H4 (cell line): ENCODE measurements at places on chromosomes 3 and 15. TPM values are rescaled to one million over a fixed set of nuclear protein-coding genes. Genes with fewer than 3 reads are reported as not detected.

The MYRIP gene
- total RNA-seq = not detected in 2 replicates

The SNTN gene
- total RNA-seq = not detected in 2 replicates

The EXD1 gene
- 0.12 TPM in 1 of 2 replicates, not detected in the other for total RNA-seq

The AQP9 gene
- total RNA-seq = not detected in 2 replicates

- peak; percentile 44 for DNase-seq
These were observed 764 bp downstream of the UACA start for GRCh38 chr15:70762469-70763119.

- no peak for DNase-seq
These were observed 316.3 kb downstream of the OXSM start for GRCh38 chr3:26106228-26106627.

DNA sequence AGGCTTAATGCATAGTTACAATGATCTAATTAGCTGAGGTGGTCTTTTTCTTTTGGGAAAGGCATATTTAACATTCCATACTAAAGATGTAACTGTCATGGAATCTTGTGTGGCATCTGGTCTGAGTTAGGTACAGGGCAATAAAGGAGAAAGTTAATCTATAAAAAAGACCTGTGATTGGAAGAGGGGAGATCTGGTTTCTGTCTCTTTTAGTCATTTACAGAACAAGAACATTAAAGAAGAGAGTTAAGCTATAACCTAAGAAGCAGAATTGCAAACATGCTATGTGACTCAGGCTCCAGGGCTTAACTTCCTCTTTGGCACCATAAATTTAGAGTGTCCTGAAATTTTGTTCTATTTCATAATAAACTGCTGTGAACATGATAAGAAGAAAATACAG, 47.2 kb upstream of the MME start:
- no peak for DNase-seq

GRCh38 chr15:80436511-80437307, 32.5 kb downstream of the ARNT2 start:
- DNase-seq = peak; percentile 25

- no peak for DNase-seq
These were observed 30.5 kb downstream of the FAH start for GRCh38 chr15:80183306-80183705.

GRCh38 chr3:172221547-172221946, 182.2 kb downstream of the FNDC3B start:
- no peak for DNase-seq

DNA sequence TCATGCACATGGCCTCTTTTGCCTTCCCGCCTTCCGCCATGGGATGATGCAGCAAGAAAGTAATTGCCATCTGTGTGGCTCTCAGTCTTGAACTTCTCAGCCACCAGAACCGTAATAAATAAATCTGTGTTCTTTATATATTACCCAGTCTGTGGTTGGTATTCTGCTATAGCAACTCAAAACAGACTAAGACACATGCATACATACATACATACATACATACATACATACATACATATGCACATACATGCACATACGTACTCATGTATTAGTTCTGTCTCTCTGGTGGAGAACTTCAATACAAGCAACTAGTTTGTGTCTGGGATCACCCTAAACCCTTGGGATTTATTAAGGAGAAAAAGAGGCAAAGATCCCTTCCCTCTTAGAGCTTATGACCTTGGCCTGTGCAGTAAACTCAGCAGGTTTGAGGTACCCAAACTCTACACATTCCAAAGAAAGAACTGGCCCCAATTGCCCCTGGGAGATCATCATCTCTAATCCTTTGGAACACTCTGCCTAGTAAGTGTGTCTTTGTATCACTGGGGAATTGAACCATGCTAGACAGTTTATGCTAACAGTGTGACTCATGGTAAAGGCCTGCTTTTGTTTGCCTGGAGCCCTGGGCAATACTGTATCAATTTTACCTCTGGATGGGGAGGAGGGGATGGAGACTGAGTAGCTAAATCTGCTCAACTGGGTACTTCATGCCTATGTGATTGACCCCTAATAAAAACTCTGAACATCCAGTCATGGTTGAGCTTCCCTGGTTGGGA, 115.6 kb upstream of the LMCD1 start:
- DNase-seq = no peak

- no peak for DNase-seq
These were observed 22.3 kb upstream of the ACP3 start for GRCh38 chr3:132294906-132295305.

DNA sequence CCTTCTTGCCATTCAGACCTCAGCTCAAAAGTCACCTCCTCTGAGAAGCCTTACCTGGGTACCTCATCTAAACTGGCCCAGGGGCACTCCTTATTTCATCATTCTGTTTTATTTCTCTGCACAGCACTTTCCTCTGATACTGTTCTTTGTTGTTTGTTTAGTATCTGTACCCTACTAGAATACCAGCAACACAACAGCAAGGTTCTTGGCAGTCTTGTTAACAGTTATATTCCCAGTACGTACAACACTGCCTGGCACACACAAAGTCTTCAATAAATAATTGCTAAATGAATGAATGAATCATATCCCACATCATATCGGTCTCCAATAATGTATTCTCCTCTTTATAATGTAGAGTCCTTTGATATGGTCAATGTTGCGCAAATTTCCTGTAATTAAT, 188.1 kb downstream of the FOXP1 start:
- no peak for DNase-seq
